ENCODE measurements at places on chromosomes 2 and 18. TPM values are rescaled to one million over a fixed set of nuclear protein-coding genes. Genes with fewer than 3 reads are reported as not detected.
A peak's percentile ranks its signal among the peaks of the same experiment; 100 is the strongest.

- H3K36me3 ChIP-seq = no peaks in the 10 kb centered on the region
- H3K27me3 ChIP-seq = no peaks in the 10 kb centered on the region
- no peak overlapping the region for H3K27ac ChIP-seq
- no peak overlapping the region for H3K4me3 ChIP-seq
- DNase-seq = no peak
- no peaks in the 10 kb centered on the region for H3K4me1 ChIP-seq
These were observed 316.6 kb downstream of the RDH14 start for GRCh38 chr2:18243816-18244215.

GRCh38 chr2:223720367-223720766 lies 117.0 kb downstream of the AP1S3 start:
- no peak overlapping the region for H3K27ac ChIP-seq
- H3K27me3 ChIP-seq = no peaks in the 10 kb centered on the region
- no peak overlapping the region for H3K4me3 ChIP-seq

Gene RAX
- not detected for total RNA-seq

DNA sequence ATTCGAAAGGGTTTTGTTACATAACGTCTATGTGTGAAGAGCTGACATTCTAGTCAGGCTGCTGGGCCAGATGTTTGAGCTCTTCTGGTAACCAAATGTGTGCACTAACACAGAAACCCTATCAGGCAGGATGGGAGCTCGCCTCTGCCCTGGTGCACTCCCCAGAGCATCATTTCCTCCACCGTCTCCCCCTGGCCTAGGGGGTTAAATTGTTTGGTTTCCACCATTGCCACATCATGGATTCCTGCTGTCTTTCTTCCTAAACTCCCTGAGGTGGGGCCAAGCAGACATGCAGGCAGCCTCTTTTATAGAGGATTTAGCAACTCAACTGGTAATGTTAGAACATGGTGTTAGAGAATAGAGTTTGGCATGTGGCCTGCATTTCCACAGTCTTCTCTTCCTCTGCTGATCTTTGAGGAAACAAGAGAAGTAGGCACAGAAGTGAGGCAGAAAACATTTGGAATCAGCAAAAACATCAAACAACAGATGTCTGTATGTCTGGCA lies 87.3 kb downstream of the ANTXR1 start:
- peak overlapping the region; percentile 47 for H3K27ac ChIP-seq
- no peak overlapping the region for H3K4me3 ChIP-seq
- H3K36me3 ChIP-seq = peaks cover 11% of the 10 kb centered on the region
- H3K27me3 ChIP-seq = no peaks in the 10 kb centered on the region
- peak; percentile 74 for DNase-seq

Gene PIEZO2
- 27.8 TPM for total RNA-seq

- H3K36me3 ChIP-seq = no peaks in the 10 kb centered on the region
- H3K27me3 ChIP-seq = no peaks in the 10 kb centered on the region
- peaks cover 12% of the 10 kb centered on the region for H3K4me1 ChIP-seq
- no peak overlapping the region for H3K27ac ChIP-seq
- H3K4me3 ChIP-seq = no peak overlapping the region
- peak; percentile 46 for DNase-seq
These were observed 4.0 kb downstream of the SNED1 start for GRCh38 chr2:241002275-241003046.

DNA sequence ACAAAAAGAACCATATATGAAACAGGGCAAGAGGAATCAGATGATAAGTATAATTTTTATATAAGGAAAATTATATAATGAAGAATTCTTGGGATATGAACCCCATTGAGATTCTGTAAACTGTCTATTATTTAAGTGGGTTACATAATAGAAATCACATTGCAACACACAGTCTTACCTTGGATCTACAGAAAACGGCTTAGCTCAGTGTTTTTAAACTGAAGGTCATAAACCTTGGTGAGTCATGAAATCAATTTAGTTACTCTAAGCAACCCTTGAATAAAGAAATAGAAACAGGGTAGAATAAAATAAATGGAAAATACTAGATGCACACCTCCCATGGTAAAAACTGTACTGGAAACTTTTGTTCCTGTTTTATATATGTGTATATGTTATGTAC lies 50.7 kb downstream of the METTL8 start:
- H3K4me1 ChIP-seq = peaks cover 7% of the 10 kb centered on the region
- no peak overlapping the region for H3K4me3 ChIP-seq
- no peaks in the 10 kb centered on the region for H3K27me3 ChIP-seq
- no peak for DNase-seq

Gene CXCR1
- total RNA-seq = not detected

- no peaks in the 10 kb centered on the region for H3K4me1 ChIP-seq
- no peaks in the 10 kb centered on the region for H3K36me3 ChIP-seq
- H3K27me3 ChIP-seq = no peaks in the 10 kb centered on the region
- H3K4me3 ChIP-seq = no peak overlapping the region
These were observed 139.6 kb upstream of the DCC start for GRCh38 chr18:52200406-52200805.
